ENCODE measurements at places on chromosomes 12 and 14.

- DNase-seq = no peak
Observed at GRCh38 chr14:56417173-56417572, 162.4 kb upstream of the TMEM260 start.

DNA sequence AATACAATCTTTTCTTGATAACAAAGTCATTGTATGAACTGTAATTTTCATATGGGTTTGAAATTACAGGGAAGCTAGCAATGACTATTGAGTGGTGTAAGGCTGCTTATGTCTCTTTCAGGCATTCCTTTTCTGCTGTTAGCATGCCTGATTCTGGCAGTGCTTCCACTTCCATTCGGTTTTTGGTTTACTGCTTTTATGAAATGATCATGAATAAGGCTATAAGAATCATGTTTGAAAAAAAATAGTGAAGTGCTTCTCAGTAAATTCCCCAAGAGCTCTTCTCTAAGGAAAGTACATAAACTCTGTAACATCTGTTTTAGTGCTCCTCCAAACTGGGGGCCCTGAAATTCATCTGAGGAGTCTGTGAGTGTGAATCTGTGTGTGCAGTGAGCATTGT, 434.0 kb upstream of the RGS6 start:
- no peak for DNase-seq

GRCh38 chr14:22980672-22981089, 1.7 kb downstream of the AJUBA start:
- peak; percentile 48 for DNase-seq

GRCh38 chr12:125377093-125377492, 311.9 kb downstream of the AACS start:
- DNase-seq = no peak

- DNase-seq = no peak
Observed at GRCh38 chr14:102732924-102733323, 44.3 kb upstream of the TRAF3 start.

DNA sequence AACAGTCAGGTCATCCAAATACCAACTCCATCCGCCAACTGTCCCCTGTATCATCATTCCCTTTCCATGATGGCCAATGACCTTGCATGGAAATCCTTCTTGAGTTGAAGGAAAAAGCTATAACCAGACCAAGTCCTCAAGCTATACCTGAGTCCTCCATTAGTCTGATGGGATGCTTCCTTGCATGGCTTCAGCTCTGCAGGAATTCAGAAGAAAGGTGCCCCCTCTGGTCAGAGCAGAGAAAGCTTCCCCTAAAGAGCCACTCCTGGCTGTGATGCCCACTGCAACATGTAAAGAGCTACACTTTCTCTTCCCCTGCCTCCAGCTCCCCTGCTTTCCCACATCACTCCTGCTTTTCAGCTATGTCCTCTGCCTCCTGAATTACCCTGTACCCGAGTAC, 43.1 kb upstream of the FKBP4 start:
- DNase-seq = no peak

- DNase-seq = no peak
Observed at GRCh38 chr12:111975161-111975931, 37.6 kb downstream of the TMEM116 start.

DNA sequence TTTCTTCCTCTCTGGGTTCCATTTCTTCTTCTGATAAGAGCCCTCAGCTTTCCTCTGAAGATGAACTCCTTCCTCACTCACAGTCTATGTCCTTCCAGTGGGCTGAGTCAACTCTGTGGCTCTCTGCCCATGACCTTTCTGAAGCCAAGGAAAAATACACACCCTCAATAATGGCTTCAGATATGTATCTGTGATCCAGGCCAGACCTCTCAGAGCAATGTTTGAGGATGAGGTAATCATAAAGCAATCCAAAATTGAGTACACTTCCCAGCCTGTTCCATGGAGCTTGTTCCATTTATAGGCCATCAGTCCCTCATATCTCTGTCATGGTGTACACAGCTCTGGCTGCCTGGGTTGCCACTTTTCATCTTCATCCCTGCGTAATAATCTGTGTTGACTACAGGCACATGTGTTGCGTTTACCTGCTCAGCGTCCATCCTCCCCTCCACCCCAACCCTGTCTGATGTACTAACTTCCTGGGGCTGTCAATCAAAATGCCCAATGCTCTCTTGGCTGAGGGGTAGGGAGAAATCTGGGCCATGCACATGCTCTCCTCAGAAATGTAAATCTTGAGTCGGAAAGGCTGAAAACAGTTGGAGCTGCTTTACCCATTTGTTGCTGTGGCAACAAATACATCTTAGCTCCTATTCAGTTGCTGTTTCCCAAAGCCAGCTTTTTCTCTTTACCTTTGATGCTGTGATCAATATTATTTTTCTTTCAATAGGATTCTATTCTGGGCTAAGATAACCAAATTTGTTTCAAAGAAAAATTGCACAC, 377.8 kb upstream of the TMEM132C start:
- no peak for DNase-seq

DNA sequence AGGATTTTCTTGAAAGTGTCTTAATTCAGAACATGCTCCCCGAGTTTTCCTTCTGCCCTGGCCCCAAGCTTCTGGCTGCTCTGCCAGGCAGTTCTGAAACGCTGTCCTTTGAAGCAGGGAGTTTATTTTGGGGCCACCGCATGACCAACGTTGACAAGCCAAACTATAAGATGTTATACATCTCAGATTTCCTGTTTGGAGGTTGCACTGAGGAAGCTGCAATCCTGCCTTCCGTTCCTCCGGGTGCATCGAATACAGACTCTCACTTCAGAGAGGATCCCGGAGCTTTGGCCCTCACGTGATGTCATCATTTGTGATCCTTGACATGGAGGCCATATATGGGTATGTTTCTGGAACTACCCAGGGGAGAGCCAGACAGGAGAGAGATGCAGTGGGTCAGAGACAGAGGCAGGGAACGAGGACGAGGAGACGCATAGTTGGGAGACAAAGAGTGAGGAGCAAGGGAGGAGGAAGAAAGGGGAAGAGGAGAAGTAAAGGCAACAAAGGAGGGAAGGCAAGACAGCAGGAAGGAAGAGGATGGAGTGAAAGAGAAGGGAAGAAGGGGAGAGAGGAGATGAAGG, at the start of gene ASB2:
Gene ASB2, minus strand, starts transcription at position 94 of the 581 bp plus-strand sequence. CDS start 12,031 bp downstream, outside the sequence.
- DNase-seq = no peak

Data from CD8-positive, alpha-beta T cell (primary cell).